ENCODE measurements at places on chromosomes 3 and 15.

DNA sequence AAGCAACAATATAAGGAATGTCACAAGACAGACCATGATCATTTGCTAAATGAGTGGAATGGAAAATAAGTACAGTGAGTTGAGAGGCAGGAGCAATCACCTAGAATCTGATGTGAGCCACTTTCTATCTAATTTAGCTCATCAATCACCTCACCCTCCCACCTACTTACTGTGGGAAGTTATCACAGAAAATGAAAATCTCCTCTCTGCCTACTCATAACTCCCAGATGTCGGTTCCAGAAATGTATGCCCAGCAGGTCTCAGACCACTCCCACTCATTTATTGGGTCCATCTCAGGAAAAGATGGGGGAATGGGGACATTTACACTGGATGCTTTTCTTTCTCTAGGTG lies 270.9 kb downstream of the FHIT start:
- no peak for DNase-seq

DNA sequence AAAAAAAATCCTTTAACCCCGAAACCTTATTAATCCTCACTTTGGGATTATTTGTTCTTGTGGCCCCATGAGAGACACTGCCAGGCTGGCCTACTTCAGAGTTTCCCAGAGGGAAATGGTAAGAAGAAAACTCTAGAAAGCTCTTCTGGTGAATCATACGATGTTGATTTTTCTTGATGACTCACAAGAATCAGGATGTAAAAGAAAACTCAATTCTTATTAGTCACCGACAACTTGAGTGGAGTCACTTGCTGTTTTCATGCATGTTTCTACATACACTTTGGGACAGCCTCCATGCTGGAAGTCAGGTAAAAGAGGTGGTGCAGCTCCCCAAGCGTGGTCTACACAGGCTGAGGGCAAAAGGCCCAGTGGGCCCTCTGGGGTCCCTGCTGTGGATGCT lies 42.8 kb downstream of the MYO5C start:
- peak; percentile 35 for DNase-seq

- DNase-seq: peak; percentile 61
Measured at GRCh38 chr15:73560501-73561117, 72.6 kb downstream of the NPTN start.

DNA sequence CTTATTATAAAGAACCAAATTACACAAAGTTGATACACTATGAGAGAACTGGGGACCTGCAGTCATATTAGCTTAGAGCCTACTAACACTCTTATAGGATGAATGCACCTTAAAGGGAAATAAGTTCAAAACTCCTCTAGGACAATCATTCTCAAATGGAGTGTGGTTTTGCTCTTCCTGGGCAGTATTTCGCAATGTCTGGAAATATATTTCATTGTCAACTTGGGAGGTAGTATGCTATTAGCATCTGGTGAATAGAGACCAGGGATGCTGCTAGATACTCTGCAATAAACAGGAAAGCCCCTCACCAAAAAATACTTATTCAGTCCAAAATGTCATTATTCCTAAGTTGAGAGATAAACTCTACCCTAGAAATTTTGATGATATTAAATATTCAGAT lies 451.4 kb upstream of the ARPP21 start:
- DNase-seq: no peak

GRCh38 chr15:87623832-87624231 lies 632.7 kb downstream of the NTRK3 start:
- DNase-seq: no peak

DNA sequence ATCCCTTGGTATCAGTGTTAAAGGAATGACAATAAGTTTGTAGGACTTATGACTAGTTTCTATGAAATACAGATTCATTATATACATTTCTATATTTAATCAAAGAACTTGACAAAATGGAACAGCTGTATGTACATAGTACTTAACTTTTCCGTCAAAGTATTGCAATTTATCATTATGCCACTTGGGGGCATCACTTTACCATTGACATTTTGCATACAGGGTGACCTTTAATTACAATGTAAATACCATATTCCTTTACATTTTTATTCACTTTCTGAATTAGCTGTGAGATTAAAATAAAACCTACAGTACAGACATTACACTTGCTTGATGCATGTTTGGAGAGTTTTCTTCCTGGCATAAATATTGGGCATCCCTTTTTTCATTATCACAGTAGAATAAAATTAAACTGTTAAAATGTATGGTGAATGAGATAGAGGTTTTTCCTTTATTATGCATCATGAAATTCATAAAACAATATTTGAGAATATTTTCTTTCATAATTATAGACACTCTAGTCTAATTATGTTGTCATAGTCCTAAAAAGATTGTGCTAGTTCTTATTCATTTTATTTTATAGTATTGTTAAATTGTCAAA lies 6.9 kb downstream of the NEK11 start:
- DNase-seq: peak; percentile 43

DNA sequence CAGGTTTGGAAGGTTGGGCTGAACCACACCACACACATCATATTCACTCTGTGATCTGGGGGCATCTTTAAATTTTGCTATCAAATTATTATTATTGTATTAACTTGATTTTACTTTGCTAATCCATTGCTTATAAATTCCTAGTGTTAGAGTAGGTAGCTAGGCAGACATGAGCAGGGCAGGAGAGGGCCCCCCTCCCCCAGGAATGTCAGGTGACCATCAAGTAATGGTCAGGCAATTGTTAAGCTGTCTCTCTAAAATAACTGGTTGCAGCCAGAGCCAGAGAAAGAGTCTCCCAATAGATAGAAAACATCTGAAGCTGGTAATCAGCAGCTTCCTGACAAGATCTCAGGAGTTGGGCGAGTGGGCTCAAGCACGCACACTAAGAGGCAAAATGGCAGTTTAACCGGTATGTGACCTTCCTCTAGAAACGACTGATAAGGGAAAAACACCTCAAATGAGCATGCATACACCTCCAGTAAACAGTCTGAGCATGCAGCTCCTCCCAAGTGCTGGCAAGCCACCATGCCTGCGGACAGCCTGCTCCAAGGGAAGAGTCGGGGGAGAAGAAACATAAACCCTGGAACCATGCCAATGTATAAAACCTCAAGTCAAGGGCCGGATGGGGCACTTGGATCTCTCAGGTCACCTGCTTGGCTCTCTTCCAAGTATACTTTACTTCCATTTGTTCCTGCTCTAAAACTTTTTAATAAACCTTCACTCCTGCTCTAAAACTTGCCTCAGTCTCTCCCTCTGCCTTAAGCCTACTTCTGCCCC lies 3.1 kb upstream of the CXCR6 start:
- DNase-seq: no peak

DNA sequence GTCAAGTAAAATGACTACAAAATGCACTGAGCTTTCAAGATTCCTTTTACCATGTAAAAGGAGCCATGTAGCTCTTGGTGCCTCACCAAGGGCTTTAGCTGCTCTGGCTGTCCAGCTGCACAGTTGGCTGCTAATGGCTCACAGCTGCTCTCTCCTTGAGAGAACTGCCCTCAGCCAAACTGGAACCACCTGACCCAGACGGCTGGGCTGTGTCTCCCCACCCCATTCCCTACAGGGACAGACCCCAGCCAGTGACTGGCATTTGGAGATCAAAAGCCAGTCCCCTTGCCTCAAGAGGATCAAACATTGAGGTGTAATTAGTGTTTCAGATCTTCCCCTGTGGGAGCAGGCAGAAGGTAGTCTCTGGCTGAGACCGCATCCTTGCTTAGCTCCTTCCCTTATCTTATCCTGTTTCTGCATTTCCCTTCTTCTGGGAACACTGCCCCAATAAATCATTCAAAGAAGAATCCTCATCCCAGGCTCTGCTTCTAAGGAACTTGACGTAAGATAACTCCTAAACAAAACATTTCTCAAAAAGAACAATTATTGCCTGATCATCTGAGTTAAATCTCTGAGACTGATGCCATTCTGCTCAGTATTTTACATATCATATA lies 28.6 kb upstream of the UBE2E2 start:
- DNase-seq: no peak

GRCh38 chr3:18288243-18288642 lies 136.9 kb downstream of the SATB1 start:
- DNase-seq: no peak

DNA sequence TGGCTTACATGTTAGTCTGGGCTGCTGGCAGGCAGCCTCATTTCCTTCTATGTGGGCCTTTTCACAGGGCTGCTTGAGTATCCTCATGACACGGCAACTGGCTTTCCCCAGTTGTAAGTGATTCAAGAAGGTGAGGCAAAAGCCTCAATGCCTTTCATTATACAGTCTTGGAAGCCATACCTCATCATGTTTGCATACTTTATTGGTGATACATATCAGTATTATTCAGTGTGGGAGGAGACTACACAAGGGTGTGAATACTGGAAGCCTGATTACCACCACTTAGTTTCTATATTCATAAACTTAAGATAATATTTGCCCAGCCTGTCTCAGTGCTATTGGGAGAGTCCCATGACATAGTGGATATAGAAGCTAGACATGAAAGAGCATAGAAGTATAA lies 346.8 kb downstream of the SOX2 start:
- DNase-seq: no peak

GRCh38 chr3:157443905-157444796 lies 7.5 kb downstream of the PTX3 start:
- no peak for DNase-seq

DNA sequence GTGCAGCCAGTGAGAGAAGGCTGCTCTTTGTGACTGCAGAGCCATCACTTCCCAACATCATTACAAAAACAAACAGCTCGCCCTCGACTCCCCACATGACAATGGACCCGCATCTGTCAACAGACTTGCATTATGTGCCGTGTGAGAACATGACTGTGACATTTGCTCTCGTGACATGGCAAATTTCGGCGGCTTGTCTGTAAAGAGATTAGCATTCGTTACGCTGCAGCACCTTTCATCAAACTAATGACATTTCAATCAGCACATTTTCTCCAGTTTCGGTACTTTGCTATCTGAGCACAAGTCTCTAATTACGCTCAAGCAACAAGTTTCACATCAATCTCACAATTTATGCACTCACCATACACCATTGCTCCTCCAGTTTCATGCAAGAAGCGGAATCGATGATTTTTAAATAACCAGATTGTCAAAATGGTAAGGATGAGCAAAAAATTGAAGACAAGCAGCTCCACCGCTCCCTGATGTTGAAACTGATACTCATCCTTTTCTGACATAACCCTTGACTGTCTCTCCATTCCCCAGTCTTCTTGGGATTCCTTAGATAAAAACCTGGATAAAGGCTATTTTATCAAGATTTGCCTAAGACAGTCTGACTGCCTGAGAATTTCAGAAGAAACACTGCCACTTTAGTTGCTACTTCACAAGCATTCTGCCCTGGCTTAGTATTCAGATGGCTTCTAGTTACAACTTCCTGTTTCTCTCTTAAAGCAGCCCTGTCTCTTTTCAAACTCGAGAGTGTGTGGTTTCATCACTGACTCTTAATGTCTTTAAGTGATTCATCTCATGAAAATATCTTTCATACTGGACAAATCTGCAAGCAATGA lies at the start of gene SLC9A9:
Gene SLC9A9, minus strand, starts transcription at position 682 of the 845 bp plus-strand sequence. Its CDS starts 146 bp downstream, at position 536.
- no peak for DNase-seq

- no peak for DNase-seq
Measured at GRCh38 chr3:35200056-35200455, 439.3 kb upstream of the ARPP21 start.

DNA sequence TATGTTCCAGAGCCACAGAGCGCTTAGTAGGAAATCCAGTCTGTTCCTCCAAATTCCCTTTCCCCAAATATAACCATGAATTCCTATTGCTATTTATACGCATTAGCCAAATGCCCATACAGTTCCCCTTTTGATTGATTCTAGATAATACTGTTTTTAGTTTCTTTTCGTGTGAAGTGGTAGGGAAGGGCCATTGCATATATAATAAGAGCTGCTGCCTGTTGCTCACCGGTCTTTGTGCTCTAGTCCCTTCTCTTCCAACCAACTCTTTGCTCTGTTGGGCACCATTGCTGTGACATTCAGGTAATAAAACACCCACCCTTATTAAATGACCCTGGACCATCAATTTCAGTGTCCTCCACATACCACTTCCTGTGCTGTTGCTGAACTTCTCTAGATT lies 379.9 kb upstream of the KCNMB2 start:
- no peak for DNase-seq

- DNase-seq: no peak
Measured at GRCh38 chr3:143565951-143566350, 282.3 kb downstream of the SLC9A9 start.
